AG04450 (cell line): ENCODE measurements at places on chromosomes 4 and X. TPM values are rescaled to one million over a fixed set of nuclear protein-coding genes. Genes with fewer than 3 reads are reported as not detected.

GRCh38 chrX:120562569-120562926, 1.8 kb upstream of the CUL4B start:
- no peak for DNase-seq

DNA sequence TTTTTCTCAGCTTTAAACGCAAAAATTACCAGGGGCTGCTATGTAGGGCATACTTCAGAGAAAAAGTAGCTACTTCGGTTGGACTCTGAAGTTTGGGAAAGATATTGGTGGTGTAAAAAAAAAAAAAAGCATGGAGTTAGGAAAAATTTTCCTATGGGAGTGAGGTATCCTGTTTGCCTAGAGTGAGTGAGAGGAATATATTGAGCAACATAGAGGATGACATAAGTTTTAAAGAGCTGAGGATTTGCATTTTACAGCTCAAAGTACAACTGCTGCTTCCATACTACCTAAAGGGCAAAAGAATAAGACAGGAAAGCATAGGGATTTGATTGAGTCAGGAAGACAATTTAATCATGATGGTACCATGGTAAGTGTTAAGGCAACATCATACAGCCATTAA, 7.3 kb downstream of the GPRASP1 start:
- DNase-seq, result no peak

DNA sequence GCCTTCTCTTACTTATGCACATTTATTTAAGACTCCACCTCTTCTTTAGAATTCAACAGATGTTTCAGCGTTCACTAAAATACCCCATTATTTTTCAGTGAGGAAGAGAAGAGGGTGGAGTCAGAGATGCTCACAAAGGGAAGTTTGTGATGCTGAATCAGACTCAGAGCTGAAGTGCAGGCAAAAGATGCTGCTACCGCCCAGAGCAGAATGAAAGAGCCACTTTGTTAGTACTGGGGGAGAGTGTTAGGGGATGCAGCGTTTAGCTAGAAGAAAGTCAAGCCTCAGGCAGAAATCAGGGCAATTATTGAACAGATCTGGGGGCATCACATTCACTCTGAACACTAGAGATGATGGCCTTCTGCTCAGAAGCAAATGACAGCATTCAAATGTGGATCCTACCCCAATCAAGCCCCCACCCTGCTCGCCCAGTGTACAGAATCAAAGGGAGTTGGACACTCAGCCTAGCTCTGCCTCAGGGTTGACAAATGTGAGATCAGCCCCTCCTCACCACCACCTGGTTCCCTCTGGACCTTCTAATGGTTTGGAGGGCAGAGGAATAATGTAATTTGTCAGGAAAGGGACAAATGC, 138.3 kb downstream of the UNC5C start:
- no peak for DNase-seq

IQCM gene
- 0.05 TPM in 1 of 2 replicates, not detected in the other for polyA plus RNA-seq

DNA sequence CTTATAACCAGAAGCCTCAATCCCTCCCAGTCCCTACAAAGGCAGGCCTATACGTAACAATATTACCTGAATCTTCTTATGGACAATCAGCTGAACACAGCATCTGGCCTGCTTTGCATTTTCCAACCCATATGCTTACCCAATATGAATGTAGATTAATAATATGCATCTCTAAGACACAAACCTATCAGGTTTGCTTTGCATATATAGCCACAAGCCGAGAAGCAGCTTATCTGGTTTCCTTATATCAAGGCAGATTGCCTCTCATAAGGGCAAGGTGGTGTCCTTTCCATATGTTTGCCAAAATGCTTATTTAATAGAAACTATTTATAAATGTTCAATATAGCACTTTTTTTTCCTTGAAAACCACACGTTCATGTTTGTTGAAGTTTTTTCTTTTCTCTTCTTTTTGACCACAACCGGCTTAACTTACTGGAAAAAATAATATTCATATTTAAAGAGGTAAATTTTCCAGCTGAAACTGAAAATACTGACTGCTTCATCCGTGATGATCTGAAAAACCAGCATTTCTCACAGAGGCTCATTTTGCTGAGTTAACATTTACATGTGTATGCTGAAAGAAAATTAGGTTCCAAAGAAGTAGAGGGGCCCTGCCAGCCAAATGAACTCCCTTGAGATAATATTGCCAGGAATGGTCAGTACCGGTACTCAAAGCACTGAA, 3.8 kb downstream of the IL21 start:
- no peak for DNase-seq

- DNase-seq, result no peak
These were observed 102.8 kb downstream of the NAF1 start for GRCh38 chr4:163063891-163064290.

CXCR3 gene
- not detected in 2 replicates for polyA plus RNA-seq
